ENCODE measurements at places on chromosomes 7 and 10.

DNA sequence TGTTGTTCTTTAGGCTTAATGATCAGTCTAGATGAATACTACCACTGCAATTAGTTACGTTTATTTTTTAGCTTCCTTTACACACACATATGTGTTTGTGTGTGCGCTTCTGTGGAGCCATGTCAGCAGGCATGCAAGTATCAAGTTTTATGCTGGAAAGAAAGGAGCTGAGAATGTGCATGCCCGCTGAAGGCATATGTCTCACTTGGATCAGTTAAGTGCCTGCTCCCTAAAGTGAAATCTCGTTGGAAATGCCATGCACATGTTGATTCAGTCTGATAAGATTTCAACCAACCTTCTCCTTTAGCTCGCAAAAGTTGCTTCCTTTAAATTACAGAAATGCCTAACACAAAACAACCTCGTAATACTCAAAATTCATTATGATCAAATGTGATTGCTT, 10.7 kb downstream of the NRP1 start:
- no peak for DNase-seq

GRCh38 chr7:87361320-87361719, 15.9 kb downstream of the CROT start:
- no peak for DNase-seq

DNA sequence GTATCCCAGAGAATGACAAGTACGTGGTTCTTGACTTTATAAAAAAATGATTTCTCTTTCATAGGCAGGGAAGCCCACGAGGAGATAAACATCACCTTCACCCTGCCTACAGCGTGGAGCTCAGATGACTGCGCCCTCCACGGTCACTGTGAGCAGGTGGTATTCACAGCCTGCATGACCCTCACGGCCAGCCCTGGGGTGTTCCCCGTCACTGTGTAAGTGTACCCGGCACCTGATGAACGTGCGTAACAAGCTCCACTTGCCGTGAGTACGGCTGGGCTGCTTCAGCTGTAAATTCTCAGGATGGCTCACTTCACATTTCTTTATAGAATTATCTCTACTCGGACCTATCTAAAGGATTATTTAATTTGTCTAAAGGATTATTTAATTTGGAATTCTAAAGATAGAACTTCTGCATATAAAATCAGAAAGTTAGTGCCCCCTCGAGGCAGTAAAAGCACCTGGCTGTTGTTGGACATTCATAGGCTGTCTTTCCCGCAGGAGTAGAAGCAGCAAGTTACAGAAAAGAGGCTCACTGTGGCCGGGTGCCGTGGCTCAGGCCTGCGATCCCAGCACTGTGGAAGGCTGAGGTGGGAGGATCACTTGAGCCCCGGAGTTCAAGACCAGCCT, 27.6 kb downstream of the TMEM248 start:
- no peak for DNase-seq

GRCh38 chr7:371779-372545, 82.0 kb downstream of the FOXL3 start:
- no peak for DNase-seq

DNA sequence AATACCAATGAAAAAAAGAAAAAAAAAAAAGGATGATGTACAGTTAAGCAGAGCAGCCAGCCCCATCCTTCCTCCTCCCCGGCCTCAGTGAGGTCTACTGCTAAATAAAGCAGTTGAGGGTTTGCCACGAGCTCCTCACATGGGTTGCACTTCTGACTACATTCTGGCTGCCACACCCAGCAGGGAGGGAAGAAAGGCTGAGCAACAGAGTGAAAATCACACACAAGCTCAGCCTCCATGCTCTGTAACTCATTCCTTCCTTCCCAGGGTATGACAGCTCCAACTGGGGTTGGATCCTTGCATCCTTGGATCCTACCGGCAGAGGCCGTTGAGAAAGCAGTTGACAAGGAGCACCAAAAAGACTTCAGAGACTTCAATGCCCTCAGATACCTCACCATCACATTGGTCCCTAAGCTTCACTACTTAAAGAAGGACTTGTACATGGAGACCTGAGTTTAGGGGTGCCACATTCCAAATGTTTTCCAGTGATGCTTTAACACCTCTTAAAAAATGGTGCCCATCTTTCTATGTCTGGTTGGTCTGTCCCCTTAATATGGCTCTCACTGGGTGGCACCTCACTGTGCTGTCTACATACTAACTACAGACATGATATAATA, 52.9 kb upstream of the PIK3CG start:
- DNase-seq, result no peak

DNA sequence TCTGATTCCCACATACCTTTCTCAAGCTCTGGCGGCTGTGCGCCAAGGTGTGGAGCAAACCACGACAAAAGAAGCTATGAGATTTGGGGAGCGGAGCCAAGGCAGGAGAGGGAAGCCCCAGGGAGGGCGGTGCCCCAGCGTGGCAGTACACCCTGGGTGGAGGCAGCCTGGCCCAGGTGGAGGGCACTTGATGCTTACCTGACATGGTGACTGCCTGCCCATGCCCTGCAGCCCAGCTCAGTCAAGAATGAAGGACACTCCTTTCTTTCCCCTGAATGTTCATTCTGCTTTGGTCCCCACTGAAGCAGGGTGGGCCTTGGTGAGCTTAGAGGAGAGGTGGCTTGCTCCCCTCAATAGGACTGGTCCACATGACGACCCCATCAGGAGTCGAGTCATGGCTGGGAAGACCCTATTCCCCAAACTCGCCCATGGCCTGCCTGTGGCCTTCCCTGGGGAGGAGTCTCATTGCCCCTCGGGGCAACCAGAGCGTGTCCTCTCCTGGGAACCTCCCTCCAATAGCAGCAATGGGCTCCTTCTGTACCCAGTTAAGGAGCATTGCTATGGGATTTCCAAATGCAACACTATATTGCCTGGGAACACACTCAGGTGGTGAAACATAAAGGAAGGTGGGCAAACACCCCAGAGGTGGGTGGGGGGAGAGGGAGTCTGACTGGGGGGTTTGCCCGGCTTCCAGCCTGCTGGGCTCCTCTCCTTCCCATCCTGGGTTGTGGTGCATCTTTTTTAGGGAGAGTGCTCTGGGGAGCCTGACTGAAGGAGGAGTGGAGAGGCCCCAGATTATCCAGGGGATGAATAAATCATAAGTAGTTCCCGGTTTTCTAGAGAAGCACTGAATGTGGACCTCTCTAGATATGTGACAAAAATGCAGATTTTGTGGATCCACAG, 22.7 kb downstream of the RAMP3 start:
- DNase-seq, result no peak

DNA sequence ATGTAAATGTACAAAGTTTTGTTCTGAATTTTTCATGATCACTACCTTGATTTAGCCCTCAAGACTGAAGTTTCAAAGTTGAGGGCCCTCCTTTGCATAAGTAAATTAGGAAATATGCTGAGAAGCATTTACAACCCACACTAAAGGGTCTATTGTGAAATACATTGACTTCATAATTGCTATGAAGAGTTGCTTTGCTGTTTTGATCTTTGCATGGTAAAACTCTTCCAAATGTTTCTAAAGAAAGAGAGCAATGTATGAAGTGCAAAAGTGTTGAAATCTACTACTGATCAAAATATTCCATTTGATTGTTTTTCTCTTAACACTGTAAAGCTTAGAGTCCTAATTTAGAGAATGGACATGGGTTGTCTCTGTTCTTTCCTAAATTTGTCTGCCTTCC, 77.2 kb downstream of the C7orf25 start:
- no peak for DNase-seq

DNA sequence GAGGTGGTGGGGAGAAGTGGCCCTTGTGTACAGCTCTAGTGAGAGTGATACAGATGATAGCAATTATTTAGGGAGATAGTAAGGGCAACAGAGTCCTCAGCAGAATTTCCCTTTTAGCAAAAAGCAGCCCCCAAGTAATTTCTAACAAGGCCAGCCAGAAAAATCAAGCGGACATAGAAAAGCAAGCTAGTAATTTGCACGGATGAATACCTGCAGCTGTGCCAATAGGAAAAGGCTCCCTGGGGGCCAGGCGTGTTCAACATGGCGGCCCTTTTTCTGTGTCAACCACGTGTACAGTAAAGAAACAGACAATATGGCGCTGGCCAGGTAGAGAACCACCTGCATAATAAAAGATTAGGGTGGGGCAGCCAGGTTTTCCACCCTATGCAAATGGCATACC, 7.4 kb downstream of the MCM10 start:
- DNase-seq, result no peak

- no peak for DNase-seq
Observed at GRCh38 chr7:27883696-27884095, 143.7 kb downstream of the TAX1BP1 start.

- DNase-seq, result no peak
Observed at GRCh38 chr7:70487428-70487827, 644.5 kb upstream of the GALNT17 start.

GRCh38 chr7:36224934-36225858, 72.1 kb downstream of the EEPD1 start:
- no peak for DNase-seq

GRCh38 chr10:119131512-119132240, 27.8 kb downstream of the DENND10 start:
- no peak for DNase-seq

DNA sequence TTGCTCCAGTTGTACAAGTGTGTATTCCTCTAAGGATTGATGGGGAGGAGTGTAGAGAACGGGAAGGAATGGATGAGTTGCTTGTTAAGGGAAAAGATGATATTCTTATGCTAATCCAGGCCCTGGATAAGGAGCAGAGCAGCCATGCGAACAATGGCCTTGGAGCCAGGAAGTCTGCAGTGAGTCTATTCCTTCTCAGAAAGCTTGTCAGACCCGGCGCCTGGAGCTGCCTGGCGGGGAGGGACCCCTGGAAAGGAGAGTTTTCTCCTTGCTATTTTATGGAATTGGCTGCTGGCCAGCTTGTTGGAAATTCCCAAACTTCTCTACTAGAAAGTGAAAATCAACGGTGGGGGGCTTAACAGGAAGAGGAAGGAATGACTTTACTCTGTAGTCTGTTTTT, 89.1 kb downstream of the MMRN2 start:
- no peak for DNase-seq

DNA sequence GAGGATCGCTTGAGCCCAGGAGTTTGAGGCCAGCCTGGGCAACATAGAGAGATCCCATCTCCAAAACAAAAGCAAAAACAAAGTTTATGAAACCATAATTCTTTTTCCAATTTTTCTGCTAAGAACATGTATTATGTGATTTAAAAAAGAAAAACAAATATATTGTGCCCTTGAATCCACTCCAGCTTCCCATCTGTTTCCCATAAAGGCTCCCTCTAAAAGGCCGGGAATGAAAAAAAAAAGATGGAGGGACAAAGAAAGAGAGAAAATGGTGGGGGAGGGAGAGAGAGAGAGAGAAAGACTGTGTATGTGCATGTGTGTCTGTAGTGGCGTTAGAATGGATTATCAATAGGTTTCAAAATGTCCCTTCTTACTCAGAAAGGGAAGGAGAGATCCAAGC, 20.5 kb upstream of the GSDME start:
- no peak for DNase-seq

DNA sequence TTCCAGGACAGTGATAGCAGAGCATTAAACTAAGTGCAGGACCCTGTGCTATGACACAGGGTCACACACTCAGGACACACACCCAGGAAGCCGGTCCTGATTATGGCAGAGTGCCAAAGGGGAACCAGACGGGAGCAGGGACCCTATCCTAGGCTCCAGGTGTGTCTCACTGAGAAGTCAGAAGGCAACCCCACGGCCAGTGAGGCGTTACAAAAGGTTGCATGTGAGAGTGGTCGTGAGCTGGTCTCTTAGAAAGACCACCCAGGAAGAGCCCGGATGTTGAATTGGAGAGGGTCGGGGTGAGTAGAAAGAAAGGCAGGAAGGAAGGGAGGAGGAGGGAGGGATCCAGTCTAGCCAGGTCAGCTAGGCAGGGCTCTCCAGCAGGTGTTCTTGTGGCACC, 31.0 kb downstream of the FRMPD2 start:
- DNase-seq, result no peak

- no peak for DNase-seq
Observed at GRCh38 chr10:117530791-117531190, 11.8 kb upstream of the EMX2 start.

DNA sequence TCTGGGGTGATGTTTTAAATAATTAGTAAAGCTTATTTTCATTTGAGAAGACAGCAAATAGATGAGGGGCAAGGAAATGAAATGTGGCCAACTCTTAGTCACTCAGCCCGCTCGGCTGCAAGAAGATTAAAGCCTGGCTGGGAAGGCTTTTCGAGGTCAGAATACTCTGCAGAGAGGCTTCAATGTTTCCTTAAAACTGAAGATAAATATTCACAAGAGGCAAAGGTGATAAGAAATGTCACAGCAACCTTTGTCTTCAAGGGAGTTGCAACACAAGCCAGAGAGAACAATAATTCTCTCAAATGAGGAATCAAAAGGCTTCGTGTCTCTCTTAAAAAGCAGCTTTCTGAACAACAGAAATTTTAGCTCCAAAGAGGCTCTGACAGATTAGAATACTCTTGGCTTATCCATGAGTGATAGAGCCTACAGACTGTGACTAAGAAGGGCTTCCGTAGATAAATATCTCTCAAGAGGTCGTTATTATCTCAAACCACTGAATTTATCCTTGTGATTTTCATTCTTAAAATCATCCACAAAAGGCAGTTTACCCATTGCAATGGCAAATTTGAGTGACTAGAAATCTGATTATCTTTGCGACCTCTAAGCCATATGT, 92.5 kb downstream of the KLF6 start:
- no peak for DNase-seq

- peak; percentile 59 for DNase-seq
Observed at GRCh38 chr7:98027342-98028033, 37.5 kb upstream of the OCM2 start.

DNA sequence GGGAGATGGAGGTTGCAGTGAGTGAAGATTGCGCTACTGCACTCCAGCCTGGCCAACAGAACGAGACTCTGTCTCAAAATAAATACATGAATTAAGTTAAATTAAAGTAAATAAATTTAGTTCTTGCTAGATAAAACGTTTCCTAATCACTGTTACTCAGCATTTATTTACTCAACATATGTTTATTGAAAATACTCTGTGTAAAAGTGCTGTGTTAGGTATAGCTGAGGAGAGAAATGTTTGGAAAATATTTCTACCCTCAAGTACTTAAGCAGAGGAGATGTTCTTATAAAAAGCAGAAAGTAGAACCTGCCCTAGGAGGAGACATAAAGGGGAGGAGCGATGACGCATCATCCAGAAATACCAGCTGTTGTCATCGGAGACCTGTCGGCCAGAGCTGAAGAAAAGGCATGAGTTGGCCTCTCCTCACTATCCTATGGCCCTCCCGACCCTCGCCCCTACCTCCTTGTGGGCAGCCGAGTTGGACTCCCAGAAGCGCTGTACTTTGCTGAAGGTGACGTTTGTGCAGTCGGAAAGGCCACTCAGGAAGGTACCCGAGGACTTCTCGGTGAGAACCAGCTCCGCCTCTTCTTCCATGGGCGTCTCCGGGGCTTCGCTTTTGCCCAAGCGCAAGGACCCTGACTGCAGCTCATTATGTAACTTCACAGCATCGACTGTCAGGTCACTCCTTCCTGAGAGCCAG, 1.1 kb downstream of the RRP12 start:
- peak; percentile 54 for DNase-seq
